ENCODE measurements at places on chromosomes 1 and 21. TPM values are rescaled to one million over a fixed set of nuclear protein-coding genes. Genes with fewer than 3 reads are reported as not detected.

- no peak overlapping the region for H3K4me3 ChIP-seq
- H3K27ac ChIP-seq, result peak overlapping the region; percentile 97
- no peaks in the 10 kb centered on the region for H3K36me3 ChIP-seq
- DNase-seq, result peak; percentile 57
- H3K27me3 ChIP-seq, result no peaks in the 10 kb centered on the region
- peaks cover 84% of the 10 kb centered on the region for H3K4me1 ChIP-seq
Measured at GRCh38 chr1:203324105-203325025, 19.0 kb downstream of the BTG2 start.

- peaks cover 34% of the 10 kb centered on the region for H3K4me1 ChIP-seq
- H3K27ac ChIP-seq, result no peak overlapping the region
- no peaks in the 10 kb centered on the region for H3K27me3 ChIP-seq
- H3K4me3 ChIP-seq, result no peak overlapping the region
- peak; percentile 88 for DNase-seq
Measured at GRCh38 chr1:16122916-16123315, 33.0 kb downstream of the EPHA2 start.

DNA sequence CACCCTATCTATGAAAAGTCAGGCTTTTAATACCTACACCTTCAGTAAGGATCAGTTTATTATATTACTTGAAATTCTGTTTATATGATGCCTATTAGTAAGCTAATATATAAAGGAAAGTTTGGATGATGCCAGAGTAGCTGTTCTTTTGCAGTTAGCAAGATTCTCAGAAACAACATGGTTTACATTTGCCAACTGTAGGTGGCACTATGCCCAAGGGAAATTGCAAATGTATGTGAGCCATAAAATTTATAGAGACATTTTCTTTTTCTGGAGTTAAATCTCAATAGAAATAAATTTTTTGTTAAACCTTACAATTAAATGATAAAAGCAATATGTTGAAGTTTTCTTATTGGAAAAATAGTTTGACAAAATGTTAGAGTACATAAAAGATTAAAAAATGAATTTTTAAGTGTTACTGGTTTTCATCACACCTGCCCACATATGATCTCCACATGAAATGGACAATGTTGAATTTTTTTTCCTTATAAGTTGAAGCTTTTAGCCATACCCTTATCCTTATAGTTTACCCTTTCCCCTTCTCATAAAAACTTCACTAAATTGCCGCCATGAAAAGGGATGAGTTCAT, 32.1 kb upstream of the EPHX4 start:
- no peak overlapping the region for H3K27ac ChIP-seq
- no peaks in the 10 kb centered on the region for H3K36me3 ChIP-seq
- no peaks in the 10 kb centered on the region for H3K27me3 ChIP-seq
- H3K4me3 ChIP-seq, result no peak overlapping the region

- H3K36me3 ChIP-seq, result no peaks in the 10 kb centered on the region
- no peak for DNase-seq
- H3K27ac ChIP-seq, result peak overlapping the region; percentile 84
- H3K4me3 ChIP-seq, result peak overlapping the region; percentile 60
- H3K27me3 ChIP-seq, result no peaks in the 10 kb centered on the region
Measured at GRCh38 chr1:27526569-27527222, 36.7 kb upstream of the WASF2 start.

DNA sequence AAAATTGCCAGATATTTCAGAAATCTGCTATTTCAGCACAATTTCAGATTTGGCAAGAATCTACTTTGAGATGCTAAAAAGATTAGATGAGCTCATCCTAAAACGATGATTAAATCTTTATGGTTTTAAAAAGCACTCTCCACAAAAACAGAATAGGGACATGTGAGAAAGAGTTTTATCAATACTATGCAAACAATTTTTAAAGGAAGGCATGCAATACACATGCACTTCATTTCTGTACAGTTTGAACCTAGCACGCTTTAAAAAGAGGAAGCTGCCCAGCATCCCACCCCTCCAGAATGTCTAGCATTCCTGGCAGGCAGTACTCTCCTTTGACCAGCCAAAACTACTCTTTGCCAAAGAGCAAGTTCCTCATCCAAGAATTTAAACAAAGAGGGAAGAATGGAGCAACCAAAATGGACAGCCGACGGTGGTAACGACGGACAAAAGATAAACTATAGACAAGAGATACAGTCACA, 1.3 kb downstream of the ARHGAP29 start:
- peaks cover 9% of the 10 kb centered on the region for H3K27me3 ChIP-seq
- H3K4me1 ChIP-seq, result peaks cover 4% of the 10 kb centered on the region
- no peaks in the 10 kb centered on the region for H3K36me3 ChIP-seq
- DNase-seq, result no peak

DNA sequence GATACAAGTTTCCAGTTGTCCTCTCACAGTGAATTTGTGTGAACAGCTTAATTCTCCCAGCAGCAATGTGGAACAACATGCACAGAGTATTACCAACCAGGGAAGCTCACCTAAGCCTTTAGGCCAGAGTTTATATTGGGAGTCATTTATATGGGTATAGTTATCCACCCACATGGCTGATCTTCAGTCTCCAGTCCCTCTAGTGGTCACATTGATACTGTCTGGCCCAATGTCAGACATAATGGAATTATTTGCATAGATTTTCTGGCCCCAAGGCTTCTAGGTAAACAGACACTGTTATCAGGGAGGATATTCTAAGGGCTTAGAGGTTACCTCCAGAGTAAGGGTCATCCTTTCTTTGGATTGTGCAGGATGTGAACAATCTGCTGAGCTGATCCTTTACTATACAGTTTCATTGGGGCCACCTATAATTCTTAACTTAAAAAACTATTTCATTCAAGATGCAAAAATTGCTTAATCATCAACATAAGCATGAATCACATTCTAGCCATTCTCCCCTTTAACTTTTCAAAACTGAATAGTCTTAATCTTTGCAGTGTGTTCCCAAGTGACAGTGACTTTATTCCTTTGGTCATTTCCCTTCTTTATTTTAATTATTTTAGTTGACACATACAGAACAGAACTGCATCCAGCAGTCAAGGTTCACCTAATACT, 210.9 kb downstream of the LTN1 start:
- H3K4me3 ChIP-seq, result no peak overlapping the region
- no peaks in the 10 kb centered on the region for H3K27me3 ChIP-seq
- H3K4me1 ChIP-seq, result no peaks in the 10 kb centered on the region
- H3K36me3 ChIP-seq, result no peaks in the 10 kb centered on the region

DNA sequence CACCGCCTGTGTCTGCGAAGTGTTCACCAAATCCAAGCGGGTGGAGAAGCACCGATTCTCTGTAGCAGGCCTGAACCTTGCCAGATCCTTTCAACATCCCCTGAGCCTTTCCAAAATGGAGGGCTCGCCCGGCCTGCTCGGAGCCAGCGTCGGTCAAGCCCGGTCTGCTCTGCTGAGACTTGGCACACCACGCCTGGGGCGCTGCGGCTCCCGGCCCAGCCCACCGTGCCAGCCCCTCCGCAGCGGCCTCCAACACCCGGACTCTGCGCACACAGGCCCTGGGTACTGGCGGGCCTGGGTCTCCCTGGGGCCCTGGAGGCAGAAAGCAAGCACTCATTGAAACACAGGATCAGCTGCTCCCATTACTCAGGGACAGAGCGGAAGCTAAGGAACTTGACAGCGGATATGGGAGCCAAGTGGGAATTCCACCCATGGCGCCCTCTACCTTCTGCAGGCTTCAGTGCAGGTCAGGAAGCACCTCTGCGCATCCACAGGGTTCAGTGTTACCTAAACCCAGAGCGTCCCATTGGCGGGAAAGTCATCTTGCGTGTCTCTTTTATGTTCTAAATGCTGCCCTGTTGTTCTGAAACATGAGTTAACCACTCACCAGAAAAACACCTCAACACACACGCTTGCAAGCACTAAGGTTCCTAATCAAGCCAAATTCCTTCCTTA, 159.9 kb downstream of the ZBTB18 start:
- H3K27ac ChIP-seq, result no peak overlapping the region
- no peak for DNase-seq
- no peaks in the 10 kb centered on the region for H3K36me3 ChIP-seq
- peaks cover 7% of the 10 kb centered on the region for H3K4me1 ChIP-seq
- H3K4me3 ChIP-seq, result no peak overlapping the region
- H3K27me3 ChIP-seq, result no peaks in the 10 kb centered on the region

DNA sequence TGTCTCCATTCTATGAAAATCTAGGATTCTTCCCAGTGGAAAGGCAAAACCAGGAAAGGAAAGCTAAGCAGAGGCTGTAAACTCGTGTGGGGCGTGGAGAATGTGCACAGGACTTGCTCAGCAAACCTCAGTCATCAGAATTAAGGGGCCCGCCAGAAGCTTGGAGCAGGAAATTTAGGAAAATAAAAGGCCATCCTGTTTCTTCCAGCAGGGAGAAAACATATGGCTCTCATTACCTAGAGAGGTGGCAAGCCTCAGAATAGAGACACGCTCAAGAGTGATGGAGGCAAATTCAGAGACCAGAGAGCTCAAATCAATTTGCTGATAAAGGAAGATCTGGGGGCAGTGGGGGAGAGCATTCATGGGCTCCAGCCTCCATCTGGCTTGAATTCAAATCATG, 151.9 kb upstream of the KLHDC7A start:
- H3K36me3 ChIP-seq, result no peaks in the 10 kb centered on the region
- no peak for DNase-seq
- H3K27me3 ChIP-seq, result peaks cover 5% of the 10 kb centered on the region
- no peak overlapping the region for H3K4me3 ChIP-seq

DNA sequence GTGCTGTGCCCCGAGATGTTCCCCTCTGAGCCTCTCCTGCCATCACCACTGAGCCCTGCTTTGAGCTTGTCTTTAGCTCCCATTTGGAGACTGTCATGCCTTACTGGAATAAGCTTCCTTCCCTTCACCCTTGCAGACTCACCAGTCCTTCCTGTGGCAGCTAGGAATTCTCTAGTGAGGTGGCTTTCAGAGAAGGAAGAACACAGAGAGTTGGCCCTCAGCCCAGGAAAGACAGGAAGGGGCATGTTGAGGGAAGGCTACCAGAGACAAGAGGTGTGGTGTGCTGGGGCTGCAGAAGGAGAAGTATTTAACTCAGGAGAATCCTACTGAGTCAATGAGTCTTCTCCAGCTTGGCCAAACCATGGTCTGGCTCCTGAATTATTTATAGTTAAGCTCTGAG, 76.3 kb downstream of the UCK2 start:
- H3K4me1 ChIP-seq, result peaks cover 19% of the 10 kb centered on the region
- H3K4me3 ChIP-seq, result no peak overlapping the region
- no peaks in the 10 kb centered on the region for H3K27me3 ChIP-seq
- peaks cover 16% of the 10 kb centered on the region for H3K36me3 ChIP-seq
- no peak overlapping the region for H3K27ac ChIP-seq

Gene LCE6A
- total RNA-seq, result not detected

DNA sequence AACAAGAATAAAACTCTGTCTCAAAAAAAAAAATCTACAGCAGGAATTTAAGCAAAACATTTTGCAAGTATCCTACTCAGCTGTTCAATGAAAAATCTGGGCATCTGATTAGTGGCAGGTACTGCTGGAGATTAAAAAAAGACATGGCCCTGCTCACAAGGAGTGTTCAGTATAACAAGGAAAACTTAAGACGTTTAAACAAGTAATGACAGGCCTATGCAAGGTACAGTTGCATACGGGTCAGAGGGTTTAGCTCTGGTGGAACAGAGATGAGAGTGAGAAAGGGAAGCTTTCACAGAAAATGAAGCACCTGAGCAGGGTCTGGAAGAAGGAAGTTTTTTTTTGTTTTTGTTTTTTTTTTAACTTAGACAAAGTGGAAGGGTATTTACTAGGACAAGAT, 23.0 kb downstream of the SNRNP40 start:
- no peaks in the 10 kb centered on the region for H3K4me1 ChIP-seq
- H3K27ac ChIP-seq, result no peak overlapping the region
- no peaks in the 10 kb centered on the region for H3K27me3 ChIP-seq
- peaks cover 96% of the 10 kb centered on the region for H3K36me3 ChIP-seq

- no peaks in the 10 kb centered on the region for H3K4me1 ChIP-seq
- no peak for DNase-seq
- H3K27me3 ChIP-seq, result no peaks in the 10 kb centered on the region
- H3K4me3 ChIP-seq, result no peak overlapping the region
- H3K36me3 ChIP-seq, result no peaks in the 10 kb centered on the region
Measured at GRCh38 chr1:40808002-40808401, 24.4 kb downstream of the KCNQ4 start.

DNA sequence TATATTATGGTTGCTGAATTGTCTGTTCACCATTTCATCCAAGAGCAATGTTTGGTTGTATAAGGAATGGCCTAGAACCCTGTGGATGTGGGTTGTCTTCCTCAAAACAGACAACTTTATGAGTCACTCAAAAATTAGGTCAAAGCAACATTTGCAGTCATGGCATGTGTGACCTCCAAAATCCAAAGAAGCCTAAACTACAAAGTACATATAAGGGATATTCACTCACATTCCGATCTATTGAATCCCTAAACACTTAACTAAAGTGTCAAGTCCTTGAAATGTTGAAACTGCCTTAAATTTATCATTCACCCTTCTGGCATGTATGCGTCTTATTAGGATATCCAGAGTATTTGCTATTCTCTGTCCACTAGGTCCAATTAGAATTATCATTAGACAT, 491.5 kb downstream of the NUF2 start:
- H3K27ac ChIP-seq, result no peak overlapping the region
- H3K4me1 ChIP-seq, result no peaks in the 10 kb centered on the region
- no peaks in the 10 kb centered on the region for H3K27me3 ChIP-seq
- H3K36me3 ChIP-seq, result no peaks in the 10 kb centered on the region

Gene SPAG17
- total RNA-seq, result 9.9 TPM

GRCh38 chr1:102961549-102961948, 146.8 kb downstream of the COL11A1 start:
- DNase-seq, result no peak
- H3K4me1 ChIP-seq, result no peaks in the 10 kb centered on the region
- no peaks in the 10 kb centered on the region for H3K27me3 ChIP-seq

All from lower lobe of right lung (tissue), 2 donors.